ENCODE measurements at places on chromosomes 5 and 9.

DNA sequence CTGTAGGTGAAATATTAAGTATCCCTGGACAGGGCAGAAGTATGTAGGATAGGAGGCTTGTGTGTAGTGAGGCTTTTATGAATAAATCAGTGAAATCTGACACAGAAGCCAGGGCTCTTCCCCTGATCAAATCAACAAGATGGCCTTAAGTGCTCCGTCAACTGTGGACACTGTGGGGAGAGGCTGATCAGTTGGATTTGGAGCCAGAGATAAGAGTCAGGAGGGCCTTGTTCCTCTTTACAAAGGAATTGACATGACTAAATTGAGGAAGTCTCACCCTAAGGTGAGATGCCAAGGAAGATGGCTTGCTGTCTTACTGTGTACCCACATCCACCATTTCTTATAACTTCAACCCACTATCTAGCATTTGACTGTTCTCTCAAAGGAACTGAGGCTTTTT, 91.6 kb upstream of the PRRC1 start:
- no peak for DNase-seq

DNA sequence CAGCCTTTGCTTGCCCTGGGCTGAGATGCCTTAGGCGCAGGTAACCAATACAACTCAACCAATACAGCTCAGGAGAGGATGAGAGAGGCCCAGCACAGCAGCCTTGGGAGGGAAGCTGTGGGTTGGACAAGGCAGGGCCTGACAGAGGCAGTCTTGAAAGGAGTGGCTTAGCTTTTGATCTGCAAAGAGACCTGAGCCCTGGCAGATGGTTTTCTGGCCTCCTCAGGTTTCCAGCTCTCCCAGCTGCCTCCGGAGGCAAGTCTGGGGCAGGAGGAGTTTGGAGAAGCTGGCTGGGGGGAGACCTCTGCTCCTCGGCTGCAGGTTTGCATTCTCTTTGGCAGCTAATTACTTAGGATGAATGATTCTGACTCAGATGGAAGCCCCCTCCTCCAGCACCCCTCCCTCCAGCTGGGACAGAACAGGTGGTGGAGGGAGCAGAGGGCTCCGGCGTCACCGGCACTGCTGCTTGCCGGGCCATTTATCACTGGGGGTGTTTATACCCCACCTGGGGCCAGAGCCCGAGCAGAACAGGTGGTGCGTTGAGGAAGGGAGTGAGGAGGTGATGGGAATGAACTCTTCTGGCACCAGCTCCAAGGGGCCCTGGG, 50.8 kb downstream of the TSPAN17 start:
- DNase-seq = no peak

- no peak for DNase-seq
Measured at GRCh38 chr9:110076894-110077725, 130.8 kb downstream of the C9orf152 start.

- DNase-seq = no peak
Measured at GRCh38 chr9:3675946-3676345, 150.1 kb upstream of the RFX3 start.

GRCh38 chr9:22208846-22209585, 199.9 kb upstream of the CDKN2B start:
- DNase-seq = no peak

DNA sequence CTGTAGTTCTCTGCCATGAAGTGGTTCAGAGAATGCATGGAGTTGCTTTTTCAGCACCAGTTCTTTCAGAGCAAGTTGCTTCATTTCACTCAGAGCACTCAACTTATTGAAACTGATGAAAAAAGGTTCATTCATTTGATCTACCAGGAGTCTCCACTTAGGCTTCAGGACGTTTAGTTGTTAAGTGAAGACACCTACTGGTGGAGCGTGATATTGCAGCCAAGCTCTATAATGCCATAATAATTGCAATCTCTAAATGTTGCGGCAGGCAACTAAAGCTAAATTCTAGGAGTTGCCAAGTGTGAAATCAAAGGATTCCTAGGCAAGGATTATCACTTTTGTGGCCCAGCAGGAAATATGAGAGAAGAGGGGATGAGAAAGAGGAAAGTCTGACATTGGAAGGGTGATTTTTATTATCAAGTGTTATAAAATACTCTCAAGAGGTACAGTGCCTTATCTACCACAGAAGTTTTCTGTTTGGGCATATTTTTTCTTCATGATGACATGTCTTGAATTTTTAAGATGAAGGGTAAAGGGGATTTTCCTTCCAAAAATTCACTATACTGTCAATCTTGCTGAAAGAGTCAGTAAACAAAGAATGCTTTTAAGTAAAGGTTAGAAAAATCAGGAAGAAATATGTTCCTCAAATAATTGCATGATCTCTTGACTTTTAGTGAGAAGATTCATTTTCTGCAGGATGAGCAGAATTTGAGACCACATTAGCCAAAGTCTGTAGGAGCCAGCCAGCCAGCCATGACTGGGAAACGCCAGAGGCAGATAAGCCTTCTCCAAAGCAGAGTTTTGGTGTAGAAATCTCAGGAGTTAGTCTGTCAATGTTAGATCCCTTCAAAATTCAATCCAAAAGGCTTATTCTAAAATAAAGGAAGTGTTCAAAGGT, 83.4 kb downstream of the SH3PXD2B start:
- DNase-seq = no peak

DNA sequence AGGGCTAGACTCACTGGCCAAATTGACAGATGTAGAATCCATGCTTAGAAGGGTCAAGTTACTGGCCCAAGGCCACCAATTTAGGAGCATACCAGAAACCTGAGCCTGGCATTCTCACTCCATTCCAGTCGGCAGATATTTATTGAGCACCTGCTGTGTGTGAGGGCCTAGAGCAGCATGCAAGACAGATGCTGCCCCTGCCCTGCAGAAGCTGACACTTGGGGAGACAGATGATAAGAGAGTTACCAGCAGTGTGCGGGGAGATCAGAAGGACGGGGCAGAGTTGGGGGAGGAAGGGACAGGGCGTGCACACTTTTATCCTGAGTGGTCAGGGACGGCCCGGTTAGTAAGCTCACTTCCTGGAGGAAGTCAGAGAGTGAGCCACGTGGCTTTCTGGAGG, 111.5 kb upstream of the RAPGEF1 start:
- no peak for DNase-seq
